Pancreas (tissue), 10 donors: ENCODE measurements at places on chromosomes 3 and 15.

DNA sequence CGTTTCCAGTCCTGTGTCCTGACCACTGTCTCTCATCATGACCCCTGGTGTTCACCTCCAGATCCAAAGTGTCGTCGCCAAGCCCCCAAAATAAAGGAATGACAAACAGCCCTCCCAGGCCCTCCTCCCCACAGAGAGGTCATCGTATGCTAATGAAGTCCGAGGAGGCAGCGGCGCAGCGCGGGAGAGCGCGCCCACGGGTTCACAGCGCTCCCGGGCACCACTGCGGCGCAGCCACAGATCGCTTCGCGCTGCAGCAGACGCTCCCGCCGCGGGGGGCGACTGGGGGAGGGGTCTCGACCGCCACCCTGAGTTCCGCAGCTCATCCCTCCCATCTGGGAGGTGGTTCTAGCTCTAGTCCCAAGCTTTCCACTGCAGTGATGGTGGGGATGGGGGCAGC, 1.3 kb downstream of the DGKG start:
- no peak for DNase-seq

GRCh38 chr3:141875893-141876380, 506 bp upstream of the ATP1B3 start:
- DNase-seq = peak; percentile 31

DNA sequence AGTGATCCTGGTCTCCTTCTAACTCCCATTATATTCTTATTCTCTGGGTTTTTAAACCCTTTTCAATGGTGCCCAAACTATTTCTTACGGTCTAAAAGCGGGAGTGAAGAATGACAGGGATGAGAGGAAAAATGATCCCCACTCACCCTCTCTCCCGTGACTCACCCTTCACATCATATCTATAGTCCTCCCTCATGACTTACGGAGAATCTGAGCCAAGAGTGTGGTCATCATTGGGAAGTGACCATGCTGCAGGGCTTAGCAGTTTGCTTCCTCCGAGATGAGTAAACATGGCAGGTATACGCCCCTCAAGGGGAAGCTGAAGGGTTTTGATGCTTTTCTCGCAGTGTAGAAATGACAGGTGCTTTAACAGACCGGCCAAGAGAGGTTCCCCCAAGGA, 274.0 kb downstream of the RYR3 start:
- DNase-seq = no peak

DNA sequence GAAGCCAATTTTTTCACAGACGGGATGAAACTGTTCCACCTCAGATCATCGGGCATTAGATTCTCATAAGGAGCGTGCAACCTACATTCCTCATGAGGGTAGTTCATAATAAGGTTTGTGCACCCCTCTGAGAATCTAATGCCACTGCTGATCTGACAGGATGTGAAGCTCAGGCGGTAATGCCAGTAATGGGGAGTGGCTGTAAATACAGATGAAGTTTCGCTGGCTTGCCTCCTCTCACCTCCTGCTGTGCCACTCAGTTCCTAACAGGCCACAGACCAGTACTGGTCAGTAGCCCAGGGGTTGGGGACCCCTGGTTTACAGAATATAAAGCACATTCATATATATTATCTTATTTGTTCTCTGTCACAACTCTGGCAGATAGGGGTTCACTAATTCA, 2.1 kb upstream of the LIMD1 start:
- no peak for DNase-seq

DNA sequence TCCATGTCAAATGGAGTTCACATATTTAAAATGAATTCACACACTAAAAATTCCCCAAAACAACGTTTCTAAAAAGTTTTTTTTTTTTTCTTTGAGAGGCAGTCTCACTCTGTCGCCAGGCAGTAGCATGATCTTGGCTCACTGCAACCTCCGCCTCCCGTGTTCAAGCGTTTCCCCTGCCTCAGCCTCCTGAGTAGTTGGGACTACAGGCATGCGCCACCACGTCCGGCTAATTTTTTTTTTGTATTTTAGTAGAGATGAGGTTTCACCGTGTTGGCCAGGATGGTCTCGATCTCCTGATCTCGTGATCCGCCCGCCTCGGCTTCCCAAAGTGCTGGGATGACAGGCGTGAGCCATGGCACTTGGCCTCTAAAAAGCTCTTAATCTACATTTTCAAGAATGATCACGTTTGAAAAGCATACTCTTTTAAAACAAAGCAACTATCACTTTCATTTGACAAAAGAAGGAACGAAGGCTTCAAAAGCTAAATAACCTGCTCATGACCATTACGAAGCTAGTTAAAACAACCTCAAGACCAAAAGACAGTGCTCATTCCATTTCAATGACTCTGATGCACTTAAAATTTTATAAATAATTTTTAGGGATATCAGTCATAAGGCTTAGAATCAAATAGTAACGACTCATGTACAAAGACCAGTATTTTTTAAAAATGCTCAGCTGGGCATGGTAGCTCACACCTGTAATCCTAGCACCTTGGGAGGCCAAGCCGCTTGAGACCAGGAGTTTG, 5.5 kb downstream of the UBE3A start:
- no peak for DNase-seq

DNA sequence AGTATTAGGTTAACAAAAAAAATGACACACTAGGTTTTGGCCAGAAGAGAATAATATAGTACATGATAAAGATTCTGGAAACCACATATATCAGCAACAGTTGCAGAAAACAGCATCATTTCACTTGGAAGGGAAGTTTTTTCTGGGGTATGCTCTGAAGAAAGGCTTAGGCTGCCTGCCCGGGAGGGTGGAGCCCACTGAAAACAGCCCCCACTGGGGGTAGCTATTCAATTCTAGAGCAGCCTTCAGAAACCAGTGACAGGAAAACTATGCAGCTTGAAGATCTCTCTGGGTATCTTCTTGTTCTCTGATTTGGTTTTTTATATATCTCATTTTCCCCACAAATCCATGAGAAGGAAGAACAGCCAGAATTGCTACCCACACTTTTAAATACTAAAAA, 43.2 kb downstream of the ZMAT3 start:
- DNase-seq = no peak

GRCh38 chr15:92071045-92071634, 217.6 kb downstream of the SLCO3A1 start:
- peak; percentile 34 for DNase-seq

GRCh38 chr3:27720899-27721716, 1.0 kb downstream of the EOMES start:
- DNase-seq = no peak
